PC-3 (cell line): ENCODE measurements at places on chromosomes 7 and 10. TPM values are rescaled to one million over a fixed set of nuclear protein-coding genes. Genes with fewer than 3 reads are reported as not detected.

Gene STRA8
- total RNA-seq: not detected in 2 replicates

Gene CPED1
- 1.8 and 2.2 TPM in 2 replicates for total RNA-seq

Gene DLD
- 53.6 and 64.0 TPM in 2 replicates for total RNA-seq

GRCh38 chr10:125146791-125147579, 13.4 kb downstream of the CTBP2 start:
- peak; percentile 70 for DNase-seq

GRCh38 chr7:88116235-88116795, 103.5 kb downstream of the SRI start:
- no peak for DNase-seq

DNA sequence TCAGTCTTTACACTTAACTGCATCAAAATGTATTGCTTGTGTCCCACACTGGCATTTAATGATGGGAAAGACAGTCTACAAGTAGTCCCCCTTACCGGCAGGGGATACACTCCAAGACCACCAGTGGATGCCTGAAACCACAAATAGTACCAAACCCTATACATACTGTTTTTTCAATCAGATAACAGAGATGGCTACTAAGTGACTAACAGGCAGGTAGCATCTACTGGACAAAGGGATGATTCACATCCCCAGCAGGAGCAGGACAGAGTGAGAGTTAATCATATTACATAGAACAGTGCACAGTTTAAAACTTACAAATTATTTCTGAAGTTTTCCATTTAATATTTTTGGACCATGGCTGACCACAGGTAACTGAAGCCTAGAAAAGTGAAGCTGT, 13.2 kb downstream of the TMEM243 start:
- DNase-seq: peak; percentile 47

DNA sequence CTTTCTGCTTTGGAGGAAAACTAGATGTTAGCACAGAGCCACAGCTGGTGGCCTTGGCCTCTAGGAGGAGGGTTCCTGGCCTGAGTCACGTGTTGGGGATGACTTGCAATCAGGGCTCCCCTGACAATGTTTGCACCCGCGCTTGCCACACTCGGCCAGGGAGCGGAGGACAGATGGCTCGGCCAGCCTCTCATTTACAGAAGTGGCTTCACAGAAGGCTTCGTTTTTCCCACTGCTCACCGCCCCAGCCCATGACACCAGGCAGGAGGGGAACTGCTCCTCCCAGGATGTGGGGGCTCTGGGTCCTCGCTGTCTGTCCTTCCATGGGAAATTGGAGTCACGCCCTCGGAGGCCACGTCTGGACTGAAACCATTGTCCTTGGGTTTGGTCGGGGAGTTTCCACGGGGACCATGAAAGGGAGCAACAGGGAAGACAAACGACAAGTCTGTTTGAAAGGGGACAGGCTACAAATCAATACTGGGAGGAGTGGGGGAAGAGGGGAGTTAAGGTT, 49.6 kb upstream of the UBE3C start:
- no peak for DNase-seq

GRCh38 chr7:83976302-83976701, 218.3 kb downstream of the SEMA3A start:
- DNase-seq: peak; percentile 74

DNA sequence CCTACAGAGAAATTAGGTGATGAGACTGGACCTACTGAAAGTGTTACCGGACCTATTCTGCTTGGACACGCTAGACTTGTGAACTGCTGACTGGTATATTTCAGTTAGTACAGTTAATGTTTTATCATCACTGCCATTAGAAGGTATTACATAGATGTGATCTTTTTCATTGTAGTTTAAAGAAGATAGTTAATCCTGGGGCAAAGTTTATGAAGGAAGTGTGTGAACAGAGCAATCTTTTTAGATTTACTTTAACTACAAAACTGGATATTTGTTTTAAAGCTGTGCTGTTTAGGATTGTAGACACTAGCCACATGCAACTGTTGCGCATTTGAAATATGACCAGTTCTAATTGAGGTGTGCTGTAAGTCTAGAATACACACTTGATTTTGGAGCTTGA, 446.7 kb downstream of the AUTS2 start:
- DNase-seq: no peak

GRCh38 chr10:70458329-70459060, 17.0 kb upstream of the NODAL start:
- peak; percentile 89 for DNase-seq

- DNase-seq: no peak
Observed at GRCh38 chr10:94370501-94370900, 7.8 kb upstream of the NOC3L start.

GRCh38 chr10:3573498-3573897, 211.5 kb downstream of the KLF6 start:
- no peak for DNase-seq

- no peak for DNase-seq
Observed at GRCh38 chr10:98402931-98403718, 11.9 kb downstream of the PYROXD2 start.

- no peak for DNase-seq
Observed at GRCh38 chr7:3102159-3102558, 58.5 kb upstream of the CARD11 start.

DNA sequence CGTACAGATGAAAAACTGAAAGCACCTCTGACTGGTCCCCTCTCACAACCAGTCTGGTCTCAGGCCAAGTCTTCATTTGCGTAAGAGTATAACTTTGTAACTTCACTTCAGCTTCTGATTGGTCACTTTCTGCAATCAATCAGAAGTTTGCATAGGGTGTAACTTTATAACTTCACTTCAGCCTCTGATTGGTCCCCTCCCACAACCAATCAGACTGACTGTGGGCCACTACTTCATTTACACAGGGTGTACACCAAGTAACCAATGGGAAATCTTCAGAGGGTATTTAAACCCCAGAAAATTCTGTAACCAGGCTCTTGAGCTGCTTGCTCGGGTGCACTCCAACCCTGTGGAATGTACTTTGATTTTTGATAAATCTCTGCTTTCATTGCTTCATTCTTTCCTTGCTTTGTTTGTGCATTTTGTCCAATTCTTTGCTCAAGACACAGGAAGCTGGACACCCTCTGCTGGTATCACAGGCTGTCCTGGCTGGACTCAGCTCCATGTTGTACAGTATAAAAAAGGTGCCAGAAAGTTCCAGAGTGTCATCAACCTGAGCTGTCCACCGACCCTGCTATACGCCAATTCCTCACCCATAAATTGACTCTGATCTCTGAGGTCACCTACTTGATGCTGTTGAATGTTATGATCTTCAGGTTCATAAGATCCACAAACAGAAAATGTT, 74.5 kb downstream of the COBL start:
- peak; percentile 2 for DNase-seq

GRCh38 chr10:116038259-116038658, 234.7 kb downstream of the GFRA1 start:
- DNase-seq: no peak

GRCh38 chr7:24905996-24906770, 73.8 kb downstream of the OSBPL3 start:
- DNase-seq: peak; percentile 56
